HT-29 (cell line): ENCODE measurements at places on chromosomes 1 and 21. TPM values are rescaled to one million over a fixed set of nuclear protein-coding genes. Genes with fewer than 3 reads are reported as not detected.

- DNase-seq, result no peak
Observed at GRCh38 chr1:115134231-115134630, 44.9 kb upstream of the TSPAN2 start.

CSF3R gene
- under 0.01 TPM in 1 of 2 replicates, not detected in the other for total RNA-seq

DNA sequence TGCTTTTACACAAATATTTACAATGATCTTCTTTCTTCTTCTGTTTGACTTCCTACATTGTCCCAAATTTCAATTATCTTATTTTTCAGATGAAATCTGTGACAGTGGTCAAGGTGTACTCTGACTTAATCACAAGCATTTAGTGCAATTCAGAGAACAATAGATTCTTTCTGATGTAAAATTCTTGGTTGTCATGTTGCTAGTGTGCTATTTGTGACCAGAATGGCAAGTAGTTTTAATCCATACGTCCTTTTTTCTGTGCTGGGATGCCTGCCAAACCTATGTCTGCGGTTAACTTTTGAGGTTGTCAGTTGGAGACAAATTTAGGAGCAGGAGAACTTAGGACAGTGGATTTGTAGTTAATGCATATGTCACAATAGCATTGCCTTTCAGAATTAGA is 31.0 kb downstream of the NCAM2 start:
- no peak for DNase-seq

PEF1 gene
- 114 and 119 TPM in 2 replicates for total RNA-seq

DNA sequence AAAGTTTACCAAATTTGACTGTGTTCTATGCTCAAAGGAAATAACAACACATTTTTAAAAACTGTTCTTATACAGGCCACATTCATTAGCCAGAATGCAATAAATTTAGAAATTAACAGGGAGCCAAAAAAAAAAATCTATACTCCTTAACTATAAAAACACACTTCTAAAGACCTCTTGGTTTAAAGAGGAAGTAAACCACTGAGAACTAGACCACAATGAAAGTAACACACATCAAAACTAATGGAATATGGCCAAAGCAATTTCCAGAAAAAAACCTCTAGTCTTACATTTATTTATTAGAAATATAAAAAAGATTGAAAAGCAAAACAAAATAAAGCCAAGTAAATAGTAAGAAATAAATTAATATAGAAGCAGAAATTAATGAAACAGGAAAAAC is 48.9 kb upstream of the GADD45A start:
- no peak for DNase-seq

RBP7 gene
- not detected in 2 replicates for total RNA-seq

TBX15 gene
- 0.03 TPM in 1 of 2 replicates, not detected in the other for total RNA-seq

CHRM3 gene
- 8.8 and 10.2 TPM in 2 replicates for total RNA-seq

- DNase-seq, result no peak
Observed at GRCh38 chr21:15250384-15250783, 185.6 kb upstream of the NRIP1 start.

GRCh38 chr1:223730479-223731132 is 18.3 kb downstream of the CAPN2 start:
- no peak for DNase-seq

- peak; percentile 52 for DNase-seq
Observed at GRCh38 chr1:162136760-162137159, 67.3 kb downstream of the NOS1AP start.

SPRR2A gene
- not detected in 2 replicates for total RNA-seq
